ENCODE measurements at places on chromosomes 1 and 21.

GRCh38 chr1:153312570-153313186 is at the start of gene PGLYRP3:
PGLYRP3 (minus strand) TSS chr1:153312952; CDS start chr1:153310665, 2,287 bp downstream.
- no peak for DNase-seq

DNA sequence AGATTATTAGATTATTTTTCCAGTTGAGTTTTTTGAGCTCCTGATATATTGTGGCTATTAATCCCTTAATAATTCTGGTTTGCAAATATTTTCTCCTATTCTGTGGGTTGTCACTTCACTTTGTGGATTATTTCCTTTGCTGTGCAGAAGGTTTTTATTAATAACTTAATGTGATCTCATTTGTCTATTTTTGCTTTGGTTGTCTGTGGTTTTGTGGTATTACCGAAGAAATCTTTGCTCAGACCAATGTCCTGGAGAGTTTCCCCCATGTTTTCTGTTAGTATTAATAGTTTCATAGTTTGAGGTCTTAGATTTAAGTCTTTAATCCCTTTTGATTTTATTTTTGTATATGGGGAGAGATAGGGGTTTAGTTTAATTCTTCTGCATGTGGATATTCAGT is 7.1 kb upstream of the TBX19 start:
- no peak for DNase-seq

- DNase-seq: no peak
Measured at GRCh38 chr1:58515794-58516401, 30.6 kb downstream of the OMA1 start.

- DNase-seq: no peak
Measured at GRCh38 chr1:207034998-207035397, 2.4 kb upstream of the C1orf116 start.

DNA sequence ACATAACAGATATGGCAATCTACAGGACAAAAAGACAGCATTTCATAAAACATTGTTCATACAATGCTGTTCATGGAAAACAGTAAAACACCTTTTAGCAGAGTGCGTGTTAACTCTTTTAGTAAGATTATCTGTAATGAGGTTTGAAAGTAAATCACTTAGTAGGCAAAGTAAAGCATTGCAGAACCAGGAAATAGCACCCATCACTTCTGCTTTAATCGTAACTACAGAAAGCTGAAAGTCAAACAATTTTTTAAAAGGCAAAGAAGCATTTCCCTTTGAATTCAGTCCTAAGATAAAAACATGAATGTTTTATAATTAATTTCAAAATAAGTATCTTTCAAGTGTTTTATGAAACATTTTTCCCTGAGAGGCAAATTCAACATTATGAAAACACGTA is 63.3 kb upstream of the RNF11 start:
- DNase-seq: no peak

DNA sequence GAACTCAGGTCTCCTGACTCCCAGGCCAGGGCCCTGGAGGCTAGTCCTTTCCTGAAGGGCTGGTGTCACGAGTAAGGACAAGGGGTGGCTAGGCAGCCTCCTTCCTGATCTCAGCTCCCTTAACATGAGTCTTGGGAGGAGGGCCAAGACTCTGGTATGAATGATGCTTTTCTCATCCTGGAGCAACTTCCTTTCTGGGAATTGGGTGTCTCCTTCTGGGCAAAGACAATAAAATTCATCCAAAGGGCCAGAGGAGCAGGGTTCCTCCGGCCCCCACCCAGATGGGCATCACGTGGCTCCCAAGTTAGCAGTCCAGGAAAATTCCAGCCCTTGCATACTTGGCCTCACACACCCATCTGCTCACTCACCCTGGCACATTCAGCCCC is at the start of gene FAM167B:
FAM167B (plus strand) TSS at position 335 of the 386 bp plus-strand sequence. CDS start 200 bp downstream, outside the sequence.
- no peak for DNase-seq

DNA sequence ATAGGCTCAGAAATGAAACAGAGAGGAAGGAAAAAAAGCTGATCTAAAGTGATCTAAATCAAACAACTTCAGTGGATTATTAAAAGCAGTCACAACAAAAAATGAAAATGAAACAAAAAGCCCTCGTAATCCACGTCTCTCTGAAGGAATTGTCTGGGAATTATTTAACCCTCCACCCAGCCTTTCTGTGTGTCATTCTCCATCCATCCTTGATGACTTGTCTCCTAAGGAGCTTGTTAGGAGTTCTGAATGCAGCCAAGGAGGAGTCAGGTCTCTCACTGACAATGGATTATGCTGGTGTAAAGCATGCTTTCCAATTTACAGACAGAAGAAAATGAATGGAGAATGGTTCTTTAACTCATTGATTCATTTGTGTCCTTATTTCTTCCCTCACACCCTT is 359.3 kb upstream of the RUNX1 start:
- DNase-seq: no peak

- no peak for DNase-seq
Measured at GRCh38 chr1:178241057-178241456, 147.2 kb downstream of the RASAL2 start.

GRCh38 chr1:23369335-23370013 is at the start of gene ZNF436:
ZNF436 (minus strand) TSS chr1:23369836; CDS start chr1:23368005, 1,831 bp downstream.
- no peak for DNase-seq

- DNase-seq: no peak
Measured at GRCh38 chr21:21085206-21085605, 87.0 kb downstream of the NCAM2 start.

- DNase-seq: no peak
Measured at GRCh38 chr21:25512095-25513081, 94.9 kb downstream of the MRPL39 start.

DNA sequence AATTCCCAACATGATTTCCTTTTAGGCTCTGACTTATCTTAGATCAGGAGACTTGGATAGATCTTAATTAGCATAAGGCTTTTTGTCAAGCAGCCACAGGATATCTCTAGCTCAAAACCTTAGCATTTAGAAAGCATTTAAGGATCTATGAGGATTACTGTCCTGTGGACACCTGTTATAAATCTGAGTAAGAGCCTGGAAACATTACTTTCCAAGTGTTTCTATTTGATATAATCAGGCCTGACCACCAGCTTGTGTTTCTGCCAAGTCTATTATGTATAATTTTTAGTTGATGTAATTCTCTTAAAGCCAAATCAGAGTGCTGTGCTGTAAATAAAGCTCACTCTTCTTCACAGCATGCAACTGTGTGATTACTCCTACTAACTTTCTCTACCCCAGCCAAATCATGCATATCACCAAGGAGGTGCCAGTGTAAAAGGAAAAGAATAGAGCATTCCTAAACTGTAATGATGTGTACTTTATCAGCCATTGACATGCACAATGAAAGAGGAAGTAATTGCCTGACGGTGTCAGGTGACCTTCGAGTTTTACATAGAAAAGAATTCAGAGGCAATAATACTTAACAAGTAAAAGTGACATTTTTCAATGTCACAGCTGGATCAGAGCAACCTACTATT is 309.9 kb upstream of the PRMT6 start:
- DNase-seq: no peak

DNA sequence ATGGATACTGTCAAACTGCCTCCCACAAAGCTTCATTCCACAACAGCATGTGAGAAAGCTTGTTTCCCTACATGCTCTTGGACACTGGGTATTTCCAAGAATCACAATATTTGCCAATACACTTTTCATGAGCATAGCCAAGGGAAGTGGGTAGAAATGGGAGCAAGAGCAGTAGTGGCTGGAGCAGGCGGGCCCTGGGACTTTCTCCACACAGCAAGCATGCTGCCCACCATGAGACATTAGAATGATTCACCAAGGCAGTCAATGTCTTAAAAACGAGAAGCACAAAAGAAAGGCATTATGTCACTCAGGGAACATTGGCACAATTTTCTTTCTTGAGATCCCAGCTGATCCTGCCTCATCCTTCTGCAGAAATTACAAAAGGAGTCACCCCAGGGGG is 371.6 kb upstream of the RUNX1 start:
- no peak for DNase-seq

DNA sequence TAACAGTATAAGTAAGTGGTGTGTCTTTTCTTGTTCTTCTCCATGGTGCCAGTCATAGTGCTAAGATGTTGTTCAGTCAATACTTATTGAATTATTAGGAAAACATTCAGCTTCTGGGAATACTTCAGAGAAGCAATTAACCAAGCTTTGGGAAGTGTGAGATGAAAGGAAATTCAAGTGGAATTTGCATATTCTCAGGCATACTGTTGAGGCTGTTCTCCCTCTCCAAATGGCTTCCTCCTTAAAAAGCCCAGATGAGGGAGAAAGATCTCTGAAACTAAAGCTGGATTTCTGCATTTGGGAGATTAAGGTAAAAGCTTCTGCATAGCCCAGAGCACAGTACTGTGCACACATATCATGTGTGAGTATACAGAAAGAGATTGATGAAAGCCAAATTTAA is 73.4 kb downstream of the MACF1 start:
- no peak for DNase-seq

GRCh38 chr1:28122183-28122582 is 33.8 kb upstream of the EYA3 start:
- no peak for DNase-seq

DNA sequence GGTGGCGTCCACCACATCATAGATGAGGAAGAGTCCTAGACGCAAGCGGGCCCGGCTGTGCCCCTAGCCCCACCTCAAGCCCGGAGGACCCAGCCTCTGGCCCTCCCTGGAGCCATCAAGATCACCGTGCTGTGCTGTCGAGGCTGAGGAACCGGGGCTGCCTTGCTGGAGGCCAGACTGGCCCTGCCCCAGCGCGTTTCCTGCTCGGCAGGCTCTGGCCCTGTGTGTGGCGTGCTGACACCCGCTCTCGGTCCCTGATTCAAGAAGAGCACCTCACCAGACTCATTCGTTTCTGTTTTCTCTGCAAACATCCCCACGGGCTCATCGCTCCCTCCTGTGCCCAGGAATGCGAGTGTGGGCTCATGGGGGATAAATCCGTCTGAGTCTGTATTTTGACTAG is 51.1 kb downstream of the GLIS1 start:
- DNase-seq: no peak

- DNase-seq: peak; percentile 11
Measured at GRCh38 chr1:65148548-65149350, 746 bp downstream of the AK4 start.

DNA sequence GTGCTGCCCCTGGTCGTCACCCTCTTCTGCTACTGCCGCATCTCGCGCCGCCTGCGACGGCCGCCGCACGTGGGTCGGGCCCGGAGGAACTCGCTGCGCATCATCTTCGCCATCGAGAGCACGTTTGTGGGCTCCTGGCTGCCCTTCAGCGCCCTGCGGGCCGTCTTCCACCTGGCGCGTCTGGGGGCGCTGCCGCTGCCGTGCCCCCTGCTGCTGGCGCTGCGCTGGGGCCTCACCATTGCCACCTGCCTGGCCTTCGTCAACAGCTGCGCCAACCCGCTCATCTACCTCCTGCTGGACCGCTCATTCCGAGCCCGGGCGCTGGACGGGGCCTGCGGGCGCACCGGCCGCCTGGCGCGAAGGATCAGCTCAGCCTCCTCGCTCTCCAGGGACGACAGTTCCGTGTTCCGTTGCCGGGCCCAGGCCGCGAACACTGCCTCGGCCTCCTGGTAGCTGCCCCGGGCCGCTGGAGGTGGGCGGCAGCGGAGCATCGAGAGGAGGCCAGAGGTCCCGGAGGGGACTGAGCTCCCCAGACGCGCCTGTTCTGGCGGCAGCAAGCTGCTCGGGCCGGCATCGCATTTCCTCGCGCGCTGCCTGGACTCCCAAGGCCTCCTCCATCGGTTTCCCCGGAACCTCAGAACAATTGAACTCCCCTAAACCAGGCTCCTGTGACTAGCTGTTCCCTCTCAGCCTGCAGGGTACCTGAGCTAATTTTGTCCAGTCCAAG is 1.1 kb downstream of the GPR25 start:
- no peak for DNase-seq

DNA sequence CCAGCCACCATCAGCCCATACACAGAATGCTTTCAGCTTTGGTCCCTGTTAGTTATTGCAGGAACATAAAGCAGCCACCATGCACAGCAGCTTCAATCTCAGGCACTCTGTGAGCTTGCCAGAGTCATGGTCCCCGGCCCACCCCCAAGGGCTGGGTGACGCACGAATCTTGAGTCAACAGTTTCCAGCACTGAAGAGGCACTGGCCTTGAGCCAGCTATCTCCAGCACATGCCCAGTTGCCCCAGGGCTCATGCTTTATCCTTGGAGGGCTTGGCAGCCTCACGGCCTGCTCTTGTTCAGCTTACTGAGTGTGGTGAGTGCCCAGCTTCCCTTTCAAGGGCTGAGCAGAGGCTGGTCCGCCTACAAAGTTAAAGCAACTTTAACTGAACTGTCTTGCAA is 200.7 kb upstream of the RAB4A start:
- no peak for DNase-seq

- no peak for DNase-seq
Measured at GRCh38 chr1:41670217-41670957, 185.9 kb upstream of the EDN2 start.

- DNase-seq: no peak
Measured at GRCh38 chr1:190124068-190124467, 353.6 kb downstream of the BRINP3 start.

DNA sequence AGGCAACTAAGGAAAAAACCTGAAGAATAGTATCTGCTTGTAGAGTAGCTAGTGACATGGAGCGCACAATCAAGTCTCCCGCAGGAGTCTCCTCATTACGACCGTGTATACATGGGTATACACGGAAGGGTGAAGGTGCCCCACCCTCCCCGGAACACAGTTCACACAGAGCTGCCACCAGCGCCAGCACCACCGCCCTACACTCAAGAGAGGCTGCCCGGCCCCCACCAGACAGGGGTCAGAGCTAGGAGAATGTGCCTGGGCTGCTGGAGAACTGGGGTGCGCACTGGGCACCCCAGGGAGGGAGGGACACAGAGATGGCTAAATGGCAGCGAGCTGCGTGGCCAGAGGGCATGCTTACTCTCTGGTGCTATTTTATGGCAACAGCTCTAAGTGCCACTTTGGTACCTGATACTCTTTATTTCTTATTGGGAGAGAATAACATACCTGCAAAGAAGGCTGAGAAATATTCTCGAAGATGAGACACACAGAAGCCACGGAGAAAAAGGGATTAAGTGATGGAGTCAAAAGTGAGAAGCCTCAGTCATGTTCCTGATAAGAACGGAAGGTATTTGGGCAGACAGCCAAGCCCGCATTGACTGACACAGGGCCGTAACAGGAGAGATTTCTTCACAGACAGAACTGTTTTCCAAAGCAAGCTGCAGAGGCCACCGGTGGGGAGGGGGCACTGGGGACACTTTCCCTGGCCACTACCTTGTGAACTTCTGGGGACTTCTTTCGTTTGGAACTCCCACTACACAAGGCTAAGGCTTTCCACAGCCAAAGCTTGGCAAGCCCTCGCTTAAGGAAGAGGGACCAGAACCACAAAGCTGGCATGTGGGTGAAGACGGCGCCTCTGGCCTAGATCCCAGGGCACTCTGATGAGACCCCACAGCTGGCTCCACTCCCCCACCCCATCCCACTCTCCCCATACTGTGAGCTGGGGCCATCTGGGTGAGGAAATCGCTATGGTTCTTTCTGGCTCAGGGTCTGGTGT is 108.0 kb downstream of the PGBD5 start:
- no peak for DNase-seq

- DNase-seq: no peak
Measured at GRCh38 chr1:183804916-183805841, at the start of gene RGL1. RGL1 (plus strand) TSS chr1:183805120; CDS start chr1:183805298, 178 bp downstream.

GRCh38 chr1:83912876-83913275 is 86.1 kb downstream of the TTLL7 start:
- no peak for DNase-seq
